ENCODE measurements at places on chromosomes 11 and 22.

GRCh38 chr11:29260939-29261705 lies 755.7 kb downstream of the KCNA4 start:
- DNase-seq: no peak

GRCh38 chr22:29641042-29641699 lies 37.7 kb downstream of the NF2 start:
- DNase-seq: no peak

- DNase-seq: no peak
These were observed 33.4 kb upstream of the ZBED5 start for GRCh38 chr11:10891151-10891720.

DNA sequence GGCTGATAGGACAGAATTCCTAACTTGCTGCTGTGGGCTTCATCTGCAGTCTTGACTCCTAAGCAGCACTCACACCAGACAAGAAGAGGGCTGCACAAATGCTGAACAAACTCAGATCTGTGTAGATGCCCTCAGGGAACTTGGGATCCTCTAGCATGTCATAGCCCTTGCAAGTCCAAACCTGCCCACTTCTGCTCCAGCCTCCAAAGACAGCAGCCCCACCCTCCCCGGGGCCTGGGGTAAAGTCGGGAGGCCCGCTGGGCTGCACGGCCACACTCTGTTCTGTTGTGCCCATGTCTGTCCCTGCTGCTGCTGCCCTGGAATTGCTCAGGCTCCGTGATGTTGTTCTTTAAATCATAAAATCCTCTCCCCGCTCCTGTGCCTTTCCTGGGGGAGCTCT lies 28.3 kb downstream of the DRD2 start:
- no peak for DNase-seq

GRCh38 chr11:13666708-13667107 lies 1.8 kb upstream of the FAR1 start:
- no peak for DNase-seq

DNA sequence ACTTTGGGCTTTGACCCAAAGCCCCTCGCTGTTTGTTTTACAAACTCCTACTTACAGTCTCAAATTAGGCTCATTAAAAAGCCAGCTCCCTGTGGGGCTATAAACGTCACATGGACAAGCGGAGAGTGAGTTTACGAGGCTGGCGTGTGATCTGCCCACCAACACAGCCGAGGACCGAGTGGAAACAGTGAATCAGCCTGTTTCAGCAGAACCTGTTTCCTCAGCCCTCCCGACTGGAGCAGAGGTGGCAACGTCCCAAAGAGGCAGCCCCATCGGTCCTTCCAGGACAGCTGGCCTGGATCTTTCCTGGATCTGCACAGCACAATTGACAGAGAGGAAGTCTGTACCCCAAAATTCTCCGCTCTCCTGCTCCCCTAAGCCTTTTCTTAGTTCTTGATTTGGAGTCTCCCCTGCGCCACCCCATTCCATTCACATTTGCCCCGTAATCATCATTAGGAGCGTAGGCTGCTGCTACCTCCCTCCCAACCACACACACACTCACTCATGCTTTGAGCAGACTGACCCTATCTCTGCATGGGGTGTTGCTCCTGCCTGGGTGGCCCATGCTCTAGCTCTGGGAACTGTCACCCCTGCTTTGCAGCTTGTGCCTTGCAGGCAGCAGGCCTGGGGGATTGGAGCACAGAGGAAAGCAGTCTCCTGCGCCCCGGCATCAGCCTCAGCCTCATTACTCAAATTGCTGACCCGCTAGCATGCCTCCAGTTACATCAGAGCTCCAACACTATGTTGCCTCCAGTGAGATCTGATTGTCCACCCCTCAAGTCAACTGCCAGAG lies 117.8 kb downstream of the NAT10 start:
- DNase-seq: no peak

- no peak for DNase-seq
These were observed 15.3 kb upstream of the TEF start for GRCh38 chr22:41366323-41367029.

DNA sequence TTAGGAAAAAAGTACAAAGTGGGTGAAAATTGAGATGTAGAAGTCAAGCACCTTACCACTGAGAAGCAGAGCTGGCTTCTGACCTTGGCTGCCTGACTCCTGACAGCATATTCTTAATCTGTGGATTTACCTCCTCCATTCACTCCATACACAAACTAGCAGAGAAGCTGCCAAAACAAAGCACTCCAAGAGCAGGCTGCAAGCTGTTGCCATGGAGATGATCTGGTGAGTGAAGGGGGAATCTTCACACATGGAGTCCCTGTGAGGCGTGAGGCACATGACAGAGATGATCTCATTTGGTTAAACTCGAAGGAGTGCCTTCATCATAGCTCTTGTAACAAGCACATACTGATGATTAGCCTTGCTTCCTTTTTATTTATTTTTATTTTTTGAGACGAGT lies 16.1 kb downstream of the COMMD9 start:
- DNase-seq: no peak

GRCh38 chr22:47423861-47424820 lies 661.7 kb downstream of the TBC1D22A start:
- DNase-seq: no peak

DNA sequence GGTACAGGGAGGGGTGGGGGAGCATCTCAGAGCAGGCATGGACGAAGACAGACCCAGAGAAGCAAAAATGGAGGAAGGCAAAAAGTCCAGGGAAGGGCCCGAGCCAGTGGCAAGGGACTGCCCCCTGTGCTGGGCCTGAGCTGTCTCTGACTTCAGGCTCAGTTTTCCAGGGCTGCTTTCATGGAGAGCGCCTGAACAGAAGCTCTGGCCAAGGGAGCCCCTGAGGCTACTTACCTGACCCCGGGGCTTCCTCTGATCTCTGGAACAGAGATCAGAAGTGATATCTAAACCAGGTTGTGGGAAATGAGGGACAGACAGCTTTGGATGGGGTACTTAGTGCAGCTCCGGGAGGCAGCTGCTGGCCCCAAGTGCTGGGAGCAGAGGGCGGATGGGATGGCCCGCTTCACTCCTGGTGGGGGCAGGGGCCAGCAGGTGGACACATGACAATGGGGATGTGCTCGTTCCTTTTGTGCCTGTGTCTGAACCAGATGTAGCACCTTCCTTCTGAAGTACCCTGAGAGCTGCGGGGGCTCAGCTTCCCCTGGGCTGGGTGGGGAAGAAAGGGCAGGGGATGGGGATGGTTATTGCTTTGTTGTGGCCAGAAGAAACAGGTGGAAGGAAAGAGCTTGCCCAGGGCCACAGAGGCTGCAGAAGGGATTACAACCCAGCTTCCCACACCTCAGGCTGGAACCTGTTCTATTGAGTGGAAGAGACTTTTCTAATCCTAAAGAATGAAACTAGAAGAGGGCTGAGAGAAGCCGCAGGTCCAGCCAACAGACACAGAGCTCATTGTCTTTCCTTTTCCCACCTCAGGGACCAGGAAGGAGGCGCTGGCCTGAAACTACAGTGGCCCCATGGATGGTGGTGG lies 5.7 kb downstream of the LRRC10B start:
- DNase-seq: no peak

- DNase-seq: peak; percentile 34
These were observed 6.5 kb downstream of the PIM3 start for GRCh38 chr22:49966774-49967705.
